Omental fat pad (tissue), 4 donors: ENCODE measurements at places on chromosomes 16 and 17.

DNA sequence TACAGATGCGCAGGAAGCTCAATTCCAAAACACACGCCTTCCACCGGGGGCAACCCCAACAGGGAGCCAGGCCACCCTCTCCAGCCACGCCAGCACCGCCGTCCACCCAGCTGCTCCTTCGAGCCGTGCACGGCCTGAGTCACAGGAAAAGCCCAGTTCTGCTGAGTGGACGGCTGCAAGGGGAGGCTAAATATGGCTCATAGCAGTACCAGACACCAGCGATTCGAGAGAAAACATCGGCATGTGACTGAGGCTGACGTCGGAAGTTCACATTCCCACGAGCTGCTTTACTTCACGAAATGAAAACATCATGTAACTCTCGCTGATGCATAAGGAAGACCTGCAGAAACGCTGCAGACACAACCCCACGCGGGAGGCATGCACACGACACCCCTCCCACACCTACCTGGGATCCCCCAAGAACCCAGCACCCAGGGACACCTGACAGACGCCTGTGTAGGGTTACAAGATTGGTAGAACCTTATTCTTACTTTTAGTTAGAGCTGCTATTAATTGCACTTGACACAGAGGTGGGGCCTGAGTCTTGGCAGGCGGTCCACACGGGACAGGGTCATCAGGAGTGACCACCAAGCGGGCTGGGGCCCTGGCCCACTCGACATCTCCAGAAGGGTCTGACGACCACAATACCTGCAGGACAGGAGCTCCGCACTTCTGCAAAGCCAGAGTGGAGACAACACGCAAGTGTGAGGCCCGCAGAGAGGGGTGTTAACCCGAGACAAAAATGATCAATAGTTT, 116.8 kb downstream of the ANKRD11 start:
- DNase-seq = no peak

DNA sequence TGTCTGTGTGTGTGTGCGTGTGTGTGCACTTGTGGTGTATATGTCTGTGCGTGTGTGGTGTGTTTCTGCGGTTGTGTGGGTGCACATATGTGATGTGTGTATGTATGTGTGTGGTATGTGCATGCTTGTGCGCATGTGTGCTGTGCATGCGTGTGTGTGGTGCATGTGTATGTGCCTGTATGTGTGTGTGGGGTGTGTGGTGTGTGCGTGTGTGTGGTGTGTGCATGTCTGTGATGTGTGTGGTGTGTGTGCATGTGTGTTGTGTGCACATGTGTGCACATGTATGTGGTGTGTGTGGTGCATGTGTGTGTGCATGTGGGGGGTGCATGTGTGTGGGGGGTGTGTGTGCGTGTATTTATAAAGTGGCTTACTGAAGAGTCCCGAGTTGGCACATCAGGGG, 23.0 kb upstream of the DNAI2 start:
- DNase-seq = no peak

GRCh38 chr17:329784-330420, 22.7 kb downstream of the RPH3AL start:
- no peak for DNase-seq

DNA sequence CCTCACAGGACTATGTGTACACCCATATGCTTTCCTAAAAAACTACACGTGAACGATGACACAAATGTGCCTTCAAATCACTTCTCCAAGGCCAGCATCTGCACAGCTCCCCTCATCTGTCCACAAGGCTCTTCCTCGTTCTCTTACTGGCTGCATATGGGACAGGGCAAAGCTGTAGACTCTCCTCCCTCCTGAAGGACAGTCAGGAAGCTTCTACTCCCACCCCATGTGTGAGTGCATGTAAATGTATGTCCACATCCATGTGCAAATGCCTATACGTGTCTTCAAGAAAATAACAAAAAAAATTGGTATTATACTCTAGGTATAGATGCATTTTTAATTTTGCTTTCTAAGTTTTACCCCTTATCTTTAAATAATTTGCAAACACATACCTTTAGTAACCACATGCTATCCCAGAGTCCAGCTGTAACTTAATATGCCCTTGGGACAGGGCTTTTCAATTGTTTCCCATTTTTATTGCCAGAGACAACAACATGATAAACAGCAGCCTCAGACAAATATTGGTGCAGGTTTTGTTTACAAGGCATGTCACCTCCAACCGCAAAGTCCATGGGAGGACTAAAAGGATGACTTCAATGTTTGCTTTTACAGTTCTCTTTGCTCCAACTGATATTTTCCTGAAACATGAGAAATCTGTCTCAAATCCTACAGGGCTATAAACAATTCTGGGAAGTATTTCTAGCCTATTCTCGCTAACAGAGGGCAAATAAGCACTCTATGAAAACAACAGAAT, 31.6 kb upstream of the FAAP100 start:
- DNase-seq = no peak

DNA sequence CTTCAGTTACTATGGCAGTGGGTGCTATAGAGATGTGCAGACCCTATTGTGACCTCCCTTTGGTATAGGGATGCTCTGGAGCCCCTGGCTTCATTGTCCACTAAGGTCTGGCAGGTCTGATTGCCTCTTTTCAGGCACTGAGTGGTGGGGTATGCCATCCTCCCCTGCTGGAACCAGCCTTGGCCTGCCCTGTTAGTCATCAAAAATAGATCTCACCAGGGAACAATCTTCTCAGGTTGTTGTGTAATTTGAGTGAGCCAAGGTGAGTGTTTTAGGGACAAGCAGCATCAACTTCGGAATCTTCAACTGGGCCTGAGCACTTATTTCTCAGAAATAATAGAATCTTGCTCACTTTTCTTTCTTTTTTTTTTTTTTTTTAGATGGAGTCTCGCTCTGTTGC, 19.6 kb downstream of the HMOX2 start:
- DNase-seq = no peak

- DNase-seq = no peak
Observed at GRCh38 chr16:2341456-2342447, 1.2 kb upstream of the ABCA3 start.

GRCh38 chr16:22358000-22358399, 16.4 kb downstream of the CDR2 start:
- DNase-seq = no peak

DNA sequence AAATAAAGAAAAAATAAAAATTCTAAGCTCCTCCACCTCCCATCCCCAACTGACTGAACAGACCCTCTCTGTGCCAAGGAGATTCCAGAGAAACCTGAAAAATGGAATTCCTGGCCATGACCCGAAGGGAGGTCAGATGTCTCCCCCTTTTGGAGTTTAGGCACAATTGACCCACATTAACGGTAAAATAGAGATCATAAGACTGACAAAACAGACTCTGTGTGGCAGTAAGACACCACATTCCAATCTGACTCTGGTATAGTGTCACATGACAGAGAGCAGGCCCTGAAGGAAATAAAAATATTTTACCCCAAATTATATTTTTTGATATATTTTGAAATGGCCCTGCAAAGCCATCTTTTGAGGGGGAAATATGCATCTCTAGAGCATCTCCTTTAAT, 115.1 kb upstream of the ZKSCAN2 start:
- DNase-seq = no peak

DNA sequence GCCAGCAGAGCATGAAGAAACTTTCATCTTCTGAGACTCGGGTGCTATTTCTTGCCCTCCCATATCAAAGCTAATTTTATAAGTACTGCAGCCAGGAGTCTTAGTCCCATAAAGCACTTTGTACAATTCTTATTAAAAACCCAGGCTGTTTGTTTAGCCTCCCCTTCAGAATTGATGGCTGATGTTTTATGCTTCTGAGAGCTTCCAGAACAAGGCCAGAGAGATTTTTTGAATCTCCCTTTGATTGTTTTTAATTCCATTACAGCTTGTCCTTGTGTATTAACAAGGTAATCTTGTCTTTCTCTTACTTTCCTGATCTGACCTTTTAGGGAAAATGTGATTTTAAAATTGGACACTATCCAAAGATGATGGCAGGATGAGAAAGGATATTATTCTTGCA, 16.3 kb downstream of the COQ7 start:
- DNase-seq = no peak

DNA sequence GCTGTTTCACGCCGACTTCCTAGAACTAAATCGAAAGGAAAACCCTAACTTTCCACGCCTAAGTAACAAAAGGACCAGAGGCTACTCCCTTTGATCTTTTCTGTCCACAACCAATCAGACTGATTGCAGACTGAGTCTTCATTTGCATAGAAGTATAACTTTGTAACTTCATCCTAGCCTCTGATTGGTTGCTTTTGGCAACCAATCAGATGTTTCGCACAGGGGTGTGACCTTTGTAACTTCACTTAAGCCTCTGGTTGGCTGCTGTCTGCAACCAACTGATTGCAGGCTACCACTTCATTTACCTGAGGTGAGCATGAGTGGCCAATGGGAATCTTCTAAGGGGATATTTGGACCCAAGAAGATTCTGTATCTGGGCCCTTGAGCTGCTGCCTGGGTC, 17.4 kb upstream of the ICAM2 start:
- DNase-seq = no peak

GRCh38 chr16:71201054-71201453, 29.5 kb downstream of the HYDIN start:
- DNase-seq = no peak

- DNase-seq = no peak
Observed at GRCh38 chr17:17073581-17074403, 31.5 kb downstream of the MPRIP start.

- no peak for DNase-seq
Observed at GRCh38 chr17:16439303-16439791, 24.0 kb downstream of the TRPV2 start.

- DNase-seq = no peak
Observed at GRCh38 chr17:83137523-83137922, 58.1 kb downstream of the METRNL start.

DNA sequence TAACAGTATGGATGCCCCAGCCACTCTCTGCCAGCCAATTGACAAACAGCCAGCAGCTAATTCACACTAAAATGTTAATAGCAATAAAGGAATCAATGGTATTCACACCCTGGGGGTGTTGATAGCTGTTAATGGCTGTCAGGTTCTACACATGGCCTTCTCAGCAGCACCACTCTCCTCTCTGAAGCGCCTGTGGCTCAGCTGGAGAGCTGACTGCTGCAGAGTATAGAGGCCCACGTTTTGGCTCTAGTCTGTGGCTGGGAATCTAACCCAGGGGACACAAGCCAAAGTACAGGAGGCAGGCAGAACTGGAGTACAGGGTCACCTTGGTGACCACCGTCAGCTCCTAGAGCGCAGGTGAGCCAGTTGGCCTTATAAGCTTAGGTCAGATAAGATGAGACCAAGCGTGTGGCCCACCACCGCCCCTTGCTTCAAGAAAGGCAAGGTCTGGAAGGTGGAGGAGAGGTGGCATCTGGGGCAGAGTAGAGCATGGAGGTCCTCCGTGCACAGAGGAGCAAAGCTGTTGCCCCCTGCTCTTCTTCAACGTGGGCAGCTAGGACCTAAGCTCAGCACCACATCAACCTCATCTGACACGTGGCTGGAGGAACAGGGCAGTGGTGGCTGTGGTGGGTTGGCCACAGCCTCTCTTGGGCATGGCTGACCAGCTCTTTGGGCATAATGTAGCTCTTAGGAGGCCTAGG, 25.4 kb downstream of the CCR7 start:
- DNase-seq = no peak

- DNase-seq = no peak
Observed at GRCh38 chr17:74757502-74757901, 9.1 kb downstream of the NHERF1 start.

GRCh38 chr17:20073055-20073979, 64.2 kb downstream of the SPECC1 start:
- DNase-seq = no peak

GRCh38 chr17:38920374-38921291, 4.8 kb upstream of the LASP1NB start:
- DNase-seq = no peak

GRCh38 chr17:1067282-1067956, 70.5 kb downstream of the TIMM22 start:
- DNase-seq = no peak

DNA sequence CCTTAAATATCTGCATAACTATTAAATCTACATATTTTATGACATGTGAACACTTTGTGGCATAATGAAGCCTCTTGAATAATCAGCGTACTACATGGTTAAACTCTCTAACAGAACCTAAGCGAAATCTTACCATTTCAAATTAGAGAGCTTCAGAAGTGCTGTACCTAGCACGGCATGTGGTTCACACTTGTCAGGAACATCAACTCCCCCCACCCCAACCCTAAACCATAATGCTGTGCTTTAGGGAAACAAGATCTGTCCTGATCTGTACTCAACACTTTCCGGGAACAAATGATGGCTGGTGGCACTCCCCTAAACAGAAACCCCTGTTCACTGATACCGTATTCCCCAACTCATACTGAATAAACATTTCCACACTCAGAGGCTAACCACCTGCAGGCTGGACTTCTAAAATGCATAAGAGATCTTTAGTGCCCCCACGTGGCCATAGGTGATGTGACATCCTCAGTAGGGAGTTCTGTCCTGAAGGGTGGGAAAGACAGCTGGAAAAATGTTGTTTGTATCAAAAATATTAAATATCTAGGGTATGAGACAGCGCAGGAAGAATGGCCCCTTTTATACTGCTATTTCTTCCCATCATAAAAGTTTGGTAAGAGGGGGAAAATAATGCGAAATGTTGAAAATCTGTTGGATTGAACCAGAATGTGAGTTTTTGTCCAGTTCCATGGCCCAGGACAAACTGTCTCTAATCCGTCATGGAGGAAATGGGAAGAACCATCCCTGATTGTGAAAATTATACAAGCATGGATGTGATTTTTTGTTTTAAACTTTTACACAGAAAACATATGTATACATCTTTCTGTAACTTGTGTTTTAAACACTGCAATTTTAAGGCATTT, 88.6 kb downstream of the USP31 start:
- peak; percentile 73 for DNase-seq

- DNase-seq = no peak
Observed at GRCh38 chr17:2924211-2924610, 128.0 kb downstream of the RAP1GAP2 start.

GRCh38 chr17:76379646-76380376, 4.6 kb upstream of the SPHK1 start:
- DNase-seq = no peak

- no peak for DNase-seq
Observed at GRCh38 chr16:88403794-88404581, 21.2 kb downstream of the ZNF469 start.

GRCh38 chr17:81060416-81060815, 25.5 kb downstream of the BAIAP2 start:
- DNase-seq = no peak

DNA sequence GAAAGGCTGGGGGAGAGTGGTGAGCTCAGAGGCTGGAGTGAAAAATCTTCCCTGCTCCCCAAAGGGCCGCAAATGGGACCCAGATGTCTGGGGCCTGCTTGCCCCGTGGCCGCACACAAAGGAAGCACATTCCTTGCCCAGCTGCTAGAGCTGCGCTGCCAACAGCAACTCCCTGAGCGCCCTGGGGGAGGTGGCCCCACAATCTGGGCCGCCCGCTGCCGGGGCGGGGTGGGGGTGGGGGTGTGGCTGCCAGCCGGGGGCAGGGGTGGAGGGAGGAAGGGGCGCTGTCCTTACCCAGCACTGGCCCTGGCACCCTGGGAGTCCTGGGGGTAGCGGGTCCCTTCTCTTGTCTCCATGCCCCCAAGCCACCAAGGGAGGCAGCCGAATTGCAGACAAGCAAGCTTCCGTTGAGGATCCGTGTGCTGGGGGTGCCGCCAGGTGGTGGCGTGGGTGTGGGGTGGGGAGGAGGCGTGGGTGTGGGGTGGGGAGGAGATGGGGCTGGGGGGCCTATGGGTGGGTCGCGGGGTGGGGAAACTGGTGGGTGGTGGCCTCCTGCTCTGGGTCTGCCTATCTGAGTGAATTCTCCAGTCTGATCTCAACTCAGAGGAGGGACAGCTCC, 48.4 kb upstream of the PABPN1L start:
- no peak for DNase-seq
